Stimulated activated CD8-positive, alpha-beta memory T cell treated with anti-CD3 and anti-CD28 coated beads, Interleukin-7, amount 100 ng/mL, for 48 hours (primary cell): ENCODE measurements at places on chromosomes 4 and X.

GRCh38 chrX:150146271-150146896, 208.1 kb upstream of the EOLA2 start:
- no peak for DNase-seq

- DNase-seq = no peak
These were observed 19.7 kb downstream of the GABRB1 start for GRCh38 chr4:47050761-47051725.

GRCh38 chrX:132031867-132032266, 8.8 kb downstream of the STK26 start:
- no peak for DNase-seq

GRCh38 chr4:74167585-74167984, 9.7 kb downstream of the MTHFD2L start:
- DNase-seq = no peak

DNA sequence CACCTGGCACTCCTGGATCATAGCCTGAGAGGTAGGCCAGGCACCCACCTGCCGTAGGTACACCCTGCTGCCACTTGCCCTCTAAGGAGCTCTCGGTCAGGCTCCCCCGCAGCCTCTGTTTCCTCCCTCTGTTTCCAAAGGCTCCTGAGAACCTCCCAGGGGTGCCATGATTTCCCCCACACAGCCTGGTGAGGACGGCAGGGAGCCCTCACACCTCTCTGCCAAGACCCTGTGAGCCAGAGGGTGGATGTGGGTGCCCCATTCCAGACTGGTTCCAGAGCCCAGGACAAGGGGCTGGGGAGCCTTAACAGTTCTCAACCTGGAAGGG, 1.6 kb upstream of the ABLIM2 start:
- DNase-seq = no peak

- DNase-seq = no peak
These were observed 267.3 kb upstream of the HAND2 start for GRCh38 chr4:173797296-173797695.

DNA sequence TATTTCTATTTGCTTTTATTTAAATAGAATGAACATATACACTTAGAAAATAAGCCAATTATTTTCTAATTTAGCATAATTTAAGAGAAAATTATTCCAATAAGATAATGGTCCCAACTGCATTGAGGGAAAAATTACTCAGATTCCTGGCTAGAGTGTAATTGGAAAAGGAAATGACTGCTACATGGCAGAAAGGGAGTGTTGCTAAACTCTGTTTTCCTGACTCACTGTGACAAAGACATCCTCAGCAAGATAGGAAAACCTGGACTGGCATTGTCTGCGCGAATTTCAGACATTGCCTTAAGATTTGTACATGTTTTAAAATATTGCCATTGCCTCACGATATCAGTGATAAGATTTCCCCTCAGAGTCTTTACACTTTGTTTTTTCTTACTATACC, 8.2 kb downstream of the TNIP3 start:
- no peak for DNase-seq

DNA sequence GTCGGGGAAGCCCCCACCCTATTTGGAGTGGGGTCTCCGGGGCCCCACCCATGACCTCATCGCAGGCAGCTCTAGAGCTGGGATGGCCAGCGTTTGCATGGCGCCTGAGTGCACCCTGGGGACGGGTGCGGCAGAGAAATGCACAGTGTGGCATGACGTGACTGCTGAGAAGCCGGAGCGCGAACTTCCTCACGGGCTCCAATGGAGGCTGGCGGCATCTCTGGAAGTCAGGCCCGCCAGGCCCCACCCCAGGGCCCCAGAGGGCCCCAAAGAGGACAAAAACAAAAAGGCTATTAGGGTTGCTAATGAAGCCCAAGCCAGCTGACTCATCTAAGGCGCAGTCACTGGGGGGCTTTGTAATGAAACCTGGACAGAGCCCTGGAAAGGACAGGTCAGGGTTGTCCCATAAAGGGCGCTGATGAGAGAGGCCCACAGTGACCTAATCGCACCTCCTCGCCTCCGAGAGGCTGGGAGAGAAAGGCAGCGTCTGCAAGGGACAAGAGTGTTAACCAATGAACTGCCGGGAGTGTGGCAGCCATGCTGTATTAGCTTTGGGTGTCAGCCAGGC, 86.0 kb upstream of the C1QTNF7 start:
- DNase-seq = no peak

GRCh38 chr4:104901438-104901837, 245.2 kb upstream of the TET2 start:
- DNase-seq = no peak

GRCh38 chrX:122188751-122189150, 995.3 kb upstream of the GRIA3 start:
- DNase-seq = no peak

DNA sequence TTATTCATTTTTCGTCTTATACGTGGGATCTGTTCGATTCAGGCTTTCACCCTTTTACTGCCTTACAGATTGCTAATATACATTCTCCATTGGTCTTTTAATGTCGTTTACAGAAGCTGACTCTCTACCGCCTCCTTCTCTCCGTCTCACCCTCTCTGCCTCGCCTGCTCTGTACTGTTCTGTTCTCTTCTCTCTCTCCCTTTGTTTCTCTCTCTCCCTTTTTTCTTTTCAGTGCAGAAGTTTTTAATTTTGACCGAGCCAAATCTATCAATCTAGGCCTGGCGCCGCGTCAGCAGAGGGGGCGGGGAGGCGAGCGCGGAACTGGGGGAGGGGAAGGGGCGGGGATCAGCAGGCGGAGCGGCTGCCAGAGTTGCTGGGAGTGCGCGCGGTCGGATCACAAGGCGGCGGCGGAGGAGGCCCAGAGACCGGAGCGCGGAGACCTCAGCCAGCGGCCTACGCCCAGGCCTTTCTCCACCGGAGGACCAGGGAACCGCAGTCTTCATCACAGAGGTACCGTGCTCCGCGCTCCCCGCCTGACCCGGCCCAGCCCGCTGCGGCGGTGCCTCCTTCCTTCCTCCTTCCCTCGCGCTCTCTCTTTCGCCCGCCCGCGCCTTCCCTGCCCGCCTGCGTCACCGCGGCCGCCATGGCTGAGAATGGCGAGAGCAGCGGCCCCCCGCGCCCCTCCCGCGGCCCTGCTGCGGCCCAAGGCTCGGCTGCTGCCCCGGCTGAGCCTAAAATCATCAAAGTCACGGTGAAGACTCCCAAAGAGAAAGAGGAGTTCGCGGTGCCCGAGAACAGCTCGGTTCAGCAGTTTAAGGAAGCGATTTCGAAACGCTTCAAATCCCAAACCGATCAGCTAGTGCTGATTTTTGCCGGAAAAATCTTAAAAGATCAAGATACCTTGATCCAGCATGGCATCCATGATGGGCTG, at the start of gene UBQLN2:
Gene UBQLN2 (plus strand): TSS at position 397 of the 931 bp plus-strand sequence. CDS start 247 bp downstream, at position 644.
- peak; percentile 53 for DNase-seq

DNA sequence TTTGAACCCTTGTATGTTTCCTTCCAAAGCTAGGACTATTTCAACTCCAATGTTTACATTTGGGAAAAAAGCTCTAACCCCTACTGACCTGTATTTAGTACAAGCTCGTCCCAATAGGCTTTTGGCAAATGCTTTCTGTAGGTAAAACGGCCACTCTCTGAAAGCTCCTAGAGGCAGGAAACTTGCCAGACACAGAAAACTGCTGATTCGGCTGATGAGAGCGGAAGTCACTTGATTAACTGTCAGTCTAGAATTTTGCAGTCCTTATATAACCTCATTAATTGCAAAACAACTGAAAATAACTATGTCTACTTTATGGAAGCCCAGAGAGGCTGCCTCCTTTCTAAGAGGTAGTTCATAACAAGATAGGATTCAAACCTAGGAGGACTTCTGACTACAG, 108.1 kb downstream of the TSPAN7 start:
- DNase-seq = no peak

- no peak for DNase-seq
These were observed 7.5 kb downstream of the CLDN2 start for GRCh38 chrX:106927700-106928099.

DNA sequence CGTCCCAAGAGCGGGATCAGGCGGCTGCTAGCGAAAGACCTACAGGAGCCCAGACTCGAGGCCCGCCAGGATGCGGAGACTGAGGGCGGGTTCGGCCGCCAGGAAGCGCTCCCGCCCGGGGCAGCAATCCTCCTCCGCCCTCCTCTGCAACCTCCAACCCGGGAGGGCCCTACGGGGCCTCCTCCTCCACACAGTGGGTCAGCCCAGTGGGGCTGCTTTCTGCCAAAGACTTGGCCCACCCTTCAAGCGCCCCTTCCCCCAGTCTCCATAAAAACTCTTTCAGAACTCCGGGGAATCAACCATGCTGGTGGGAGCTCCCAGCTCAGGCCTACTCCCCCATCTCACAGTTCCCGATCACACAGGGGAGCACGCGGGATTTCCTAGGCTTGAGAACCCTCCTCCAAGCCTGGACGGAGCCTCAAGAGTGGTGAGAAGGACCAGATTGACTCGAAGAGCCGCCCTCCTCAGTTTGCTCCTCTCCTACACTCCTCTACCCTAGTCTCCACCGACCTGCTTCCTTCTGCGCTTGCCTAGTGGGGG, 77.5 kb downstream of the RLIM start:
- no peak for DNase-seq

DNA sequence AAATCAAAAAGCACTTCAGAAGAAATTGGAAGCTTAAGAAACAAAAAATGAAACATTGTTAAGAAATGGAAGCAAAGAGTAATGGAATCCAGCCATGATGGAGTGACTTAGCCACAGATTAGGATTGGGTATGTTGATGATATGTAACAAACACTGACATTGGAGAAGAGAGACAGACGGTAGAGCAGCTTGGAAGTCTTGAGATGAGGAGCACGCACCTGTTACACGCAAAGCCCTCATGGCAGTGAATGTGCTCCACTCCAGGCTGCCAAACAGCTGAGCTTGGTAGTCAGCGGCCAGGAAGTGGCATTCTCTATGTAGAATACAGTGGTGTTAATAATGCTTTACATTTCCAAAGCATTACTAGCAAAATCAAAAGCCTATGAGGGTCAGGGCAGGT, 56.9 kb upstream of the GPRIN3 start:
- no peak for DNase-seq

- DNase-seq = no peak
These were observed 13.1 kb upstream of the EOLA1 start for GRCh38 chrX:149527705-149528104.

- DNase-seq = no peak
These were observed 47.0 kb downstream of the AFF1 start for GRCh38 chr4:86981789-86982188.

DNA sequence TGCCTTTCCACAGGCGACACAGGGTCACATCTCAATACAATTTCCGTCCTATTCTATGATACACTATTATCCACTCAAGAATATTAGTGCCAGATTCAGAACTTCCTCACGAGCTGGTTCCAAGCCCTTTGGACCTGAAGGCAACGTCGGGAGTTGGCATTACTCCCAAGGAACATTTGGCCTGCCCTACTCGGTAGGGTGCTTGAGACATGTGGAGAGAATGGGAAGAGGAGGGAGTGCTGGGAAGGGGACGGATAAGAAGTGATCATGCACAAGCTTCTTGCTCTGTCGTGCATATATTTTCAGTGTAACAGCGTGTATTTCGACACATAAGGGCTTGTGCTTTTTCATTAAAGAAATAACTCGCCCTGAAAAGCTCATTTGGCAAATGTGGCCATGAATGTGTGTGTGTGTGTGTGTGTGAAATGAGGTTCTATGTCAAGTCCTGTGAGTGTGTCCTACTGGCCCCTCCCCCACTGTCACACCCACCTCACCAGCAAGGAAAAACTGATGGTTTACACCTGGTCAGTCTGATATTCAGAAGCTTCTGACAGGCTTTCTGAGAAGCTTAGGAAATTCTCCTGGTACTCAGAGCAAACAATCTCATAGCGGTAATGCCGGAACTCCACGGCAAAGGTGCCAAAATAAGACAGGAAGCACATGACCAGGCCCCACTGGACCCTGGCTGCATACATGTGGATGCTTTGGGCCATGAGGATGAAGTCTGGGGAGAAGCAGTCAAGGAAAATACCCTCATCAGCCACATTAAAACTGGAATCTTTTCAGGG, 54.8 kb downstream of the ENOPH1 start:
- DNase-seq = no peak

DNA sequence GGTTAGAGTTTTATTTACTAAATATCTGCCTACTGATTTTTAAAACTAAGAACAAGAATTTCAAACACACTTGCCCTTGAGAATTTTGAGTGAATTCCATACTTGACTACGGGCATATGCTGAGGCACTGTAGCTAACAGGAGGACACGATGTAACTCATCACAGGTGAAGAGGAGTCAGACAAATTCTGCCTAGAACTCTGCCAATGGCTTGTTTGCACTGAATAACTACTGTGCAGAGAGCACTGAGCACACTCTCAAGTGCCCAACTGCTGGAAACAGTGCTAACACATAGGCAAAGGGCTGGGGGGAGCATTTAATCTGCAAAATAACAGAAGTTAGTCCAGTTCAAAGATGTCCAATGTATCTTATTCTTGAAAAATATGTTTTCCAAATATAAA, 104.4 kb downstream of the WDFY3 start:
- DNase-seq = no peak

GRCh38 chr4:143391261-143391660, 54.6 kb downstream of the GAB1 start:
- DNase-seq = no peak

GRCh38 chr4:141909541-141909940, 273.2 kb downstream of the IL15 start:
- DNase-seq = no peak

- no peak for DNase-seq
These were observed 12.2 kb upstream of the SYP start for GRCh38 chrX:49212209-49212608.

DNA sequence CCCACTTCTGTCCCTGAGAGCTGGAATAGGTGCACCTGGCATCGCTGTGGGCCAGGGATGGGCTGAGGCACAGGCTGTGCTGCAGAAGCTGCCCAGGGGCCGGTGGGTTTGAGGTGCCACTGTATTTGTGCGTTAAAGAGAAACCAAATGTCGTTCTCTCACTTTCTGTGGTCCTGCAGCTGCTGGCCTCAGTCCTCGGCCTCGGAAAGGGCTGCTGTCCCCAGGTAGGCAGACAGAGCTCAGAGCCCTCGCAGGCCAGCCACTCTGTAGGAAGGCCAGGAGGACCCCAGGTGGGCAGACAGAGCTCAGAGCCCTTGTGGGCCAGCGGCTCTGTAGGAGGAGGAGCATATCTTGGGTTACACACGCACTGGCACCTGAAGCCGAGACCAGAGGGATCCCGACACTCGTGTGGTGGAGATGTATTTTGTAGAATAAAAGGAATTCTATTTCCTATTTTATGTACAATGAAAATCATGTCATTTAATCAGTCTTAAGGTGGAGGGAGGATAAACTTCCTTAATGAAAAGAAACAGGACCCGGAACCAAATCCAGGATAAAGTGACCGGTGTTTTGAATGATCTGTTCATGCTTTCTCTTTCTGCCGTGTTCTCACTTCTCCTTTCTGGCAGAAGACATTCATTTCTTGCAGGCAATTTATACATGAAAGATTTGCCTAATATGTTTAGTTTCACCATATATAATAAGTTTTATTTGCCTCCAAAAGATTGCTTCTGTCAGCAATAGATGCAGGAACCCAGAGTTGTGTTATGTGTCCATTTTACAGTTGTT, 54.4 kb upstream of the HGFAC start:
- DNase-seq = no peak

- DNase-seq = no peak
These were observed 23.4 kb downstream of the PPP4R3C start for GRCh38 chrX:27439771-27440170.

GRCh38 chrX:76109654-76110053, 63.2 kb upstream of the PBDC1 start:
- DNase-seq = no peak

GRCh38 chr4:152160225-152160800, 375.6 kb downstream of the FBXW7 start:
- DNase-seq = no peak
